ENCODE measurements at places on chromosomes 6 and 20.

DNA sequence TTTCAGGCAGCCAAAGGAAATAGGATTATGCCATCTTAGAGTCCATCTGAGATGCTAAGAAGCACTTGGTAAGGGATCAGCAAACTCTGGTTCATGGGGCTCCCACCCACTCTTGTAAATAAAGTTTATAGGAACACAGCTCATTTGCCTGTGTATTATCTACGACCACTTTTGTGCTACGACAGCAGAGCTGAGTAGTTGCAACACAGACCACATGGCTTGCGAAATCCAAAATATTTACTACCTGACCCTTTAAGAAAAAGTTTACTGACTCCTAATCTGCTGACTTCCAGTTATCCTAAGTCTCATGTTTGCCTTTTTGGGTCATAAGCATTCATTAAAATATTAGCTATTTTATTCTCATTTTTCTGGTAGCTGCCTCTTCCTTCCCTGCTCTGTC, 859.0 kb downstream of the QKI start:
- DNase-seq = no peak

- DNase-seq = peak; percentile 53
Measured at GRCh38 chr6:105402090-105402938, 568 bp downstream of the PREP start.

DNA sequence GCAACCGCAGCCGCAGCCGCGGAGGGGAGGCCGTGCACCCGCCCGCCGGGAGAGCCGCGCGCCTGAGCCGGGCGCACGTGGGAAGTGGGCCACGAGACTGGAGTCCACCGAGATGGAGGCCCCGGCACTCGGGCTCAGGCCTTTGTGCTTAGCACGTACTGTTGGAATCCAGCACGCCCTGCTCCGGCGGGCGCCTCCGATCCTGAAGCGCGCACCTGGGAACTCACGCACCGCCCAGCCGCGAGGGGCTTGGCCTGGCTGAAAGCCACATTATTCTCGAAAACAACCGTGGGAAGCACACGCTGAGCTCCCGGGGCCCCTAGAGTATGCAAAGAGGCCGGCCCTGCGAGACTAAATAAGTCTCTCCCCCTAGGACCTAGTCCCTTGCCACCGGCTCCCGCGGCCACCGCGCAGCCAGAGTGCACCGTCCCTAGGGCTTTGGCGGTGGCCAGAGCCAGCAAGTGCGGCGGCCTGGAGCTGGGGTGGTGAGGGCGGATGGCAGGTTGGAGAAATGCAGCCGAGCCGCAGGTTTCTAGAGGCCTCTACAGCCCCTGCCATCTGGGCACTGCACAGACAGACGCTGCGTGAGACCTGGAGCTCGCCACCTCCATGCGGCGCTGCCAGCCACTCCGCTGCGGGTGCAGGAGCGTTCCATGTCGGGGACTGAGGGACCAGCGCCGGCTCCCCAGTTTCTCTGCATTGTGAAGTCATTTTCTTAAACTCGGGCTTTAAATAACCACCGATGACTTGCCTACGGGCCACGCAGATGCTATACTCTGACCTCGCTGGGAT, 42.0 kb upstream of the LY86 start:
- DNase-seq = peak; percentile 39

GRCh38 chr6:20056350-20056992, 155.8 kb downstream of the MBOAT1 start:
- no peak for DNase-seq

DNA sequence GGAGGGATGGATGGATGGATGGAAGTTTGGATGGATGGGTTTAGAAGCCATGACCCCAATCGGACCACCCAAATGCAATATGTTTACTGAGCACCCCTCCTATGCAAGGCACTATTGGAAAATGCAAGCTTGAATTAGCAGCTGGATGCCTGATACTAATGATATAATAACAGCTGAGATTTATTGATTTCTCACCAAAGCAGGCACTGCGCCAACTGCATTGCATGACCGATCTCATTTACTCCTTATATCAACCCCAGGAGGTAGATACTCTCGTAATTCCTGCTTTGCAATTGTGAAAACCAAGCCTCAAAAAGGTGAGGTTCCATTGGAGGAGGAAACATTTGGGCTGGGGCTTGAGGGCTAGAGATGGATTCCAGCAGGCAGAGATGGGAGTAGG, 89.7 kb downstream of the KCNB1 start:
- no peak for DNase-seq

DNA sequence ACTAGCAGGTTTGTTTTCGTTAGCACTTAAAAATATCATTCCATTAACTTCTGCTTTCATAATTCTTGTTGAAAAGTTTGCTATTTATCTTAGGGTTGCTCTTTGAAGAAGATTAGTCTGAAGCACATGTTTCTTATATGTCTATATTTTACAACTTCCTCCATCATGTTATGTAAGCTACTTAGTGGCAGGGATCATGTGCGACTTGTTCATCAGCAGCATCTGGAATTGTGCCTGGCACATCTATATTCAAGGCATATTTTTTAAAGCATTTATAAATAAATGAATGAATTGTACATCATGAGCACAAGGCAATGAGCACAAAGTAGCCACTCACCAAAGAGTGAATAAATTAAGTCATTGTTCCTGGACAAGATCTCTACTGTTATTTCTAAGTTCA, 187.2 kb upstream of the COL21A1 start:
- no peak for DNase-seq

- no peak for DNase-seq
Measured at GRCh38 chr6:36581716-36582115, 12.4 kb upstream of the SRSF3 start.

GRCh38 chr6:109979033-109979921, 1.2 kb downstream of the GPR6 start:
- no peak for DNase-seq

DNA sequence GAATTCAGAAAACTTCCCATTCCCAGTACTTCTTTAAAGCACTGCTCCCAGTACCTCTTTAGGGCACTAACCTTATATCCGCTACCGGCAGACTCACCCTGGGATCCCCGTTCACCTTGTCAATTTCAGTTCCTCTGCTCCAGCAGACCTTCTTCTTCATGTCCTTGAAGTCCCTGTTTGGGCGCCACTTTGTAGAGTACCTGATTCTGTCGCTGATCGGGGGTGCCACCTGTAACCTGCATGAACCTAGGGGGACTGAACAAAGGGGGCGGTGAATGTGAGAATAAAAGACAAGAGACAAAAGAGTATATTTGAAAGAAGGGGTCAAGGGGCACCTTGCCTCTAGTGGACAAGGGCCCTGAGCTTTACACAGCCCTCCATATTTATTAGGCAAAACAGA, 4.9 kb upstream of the GINS1 start:
- no peak for DNase-seq

- no peak for DNase-seq
Measured at GRCh38 chr6:15386756-15387112, 140.9 kb downstream of the JARID2 start.

GRCh38 chr20:62015540-62016288, 50.0 kb downstream of the TAF4 start:
- DNase-seq = no peak

DNA sequence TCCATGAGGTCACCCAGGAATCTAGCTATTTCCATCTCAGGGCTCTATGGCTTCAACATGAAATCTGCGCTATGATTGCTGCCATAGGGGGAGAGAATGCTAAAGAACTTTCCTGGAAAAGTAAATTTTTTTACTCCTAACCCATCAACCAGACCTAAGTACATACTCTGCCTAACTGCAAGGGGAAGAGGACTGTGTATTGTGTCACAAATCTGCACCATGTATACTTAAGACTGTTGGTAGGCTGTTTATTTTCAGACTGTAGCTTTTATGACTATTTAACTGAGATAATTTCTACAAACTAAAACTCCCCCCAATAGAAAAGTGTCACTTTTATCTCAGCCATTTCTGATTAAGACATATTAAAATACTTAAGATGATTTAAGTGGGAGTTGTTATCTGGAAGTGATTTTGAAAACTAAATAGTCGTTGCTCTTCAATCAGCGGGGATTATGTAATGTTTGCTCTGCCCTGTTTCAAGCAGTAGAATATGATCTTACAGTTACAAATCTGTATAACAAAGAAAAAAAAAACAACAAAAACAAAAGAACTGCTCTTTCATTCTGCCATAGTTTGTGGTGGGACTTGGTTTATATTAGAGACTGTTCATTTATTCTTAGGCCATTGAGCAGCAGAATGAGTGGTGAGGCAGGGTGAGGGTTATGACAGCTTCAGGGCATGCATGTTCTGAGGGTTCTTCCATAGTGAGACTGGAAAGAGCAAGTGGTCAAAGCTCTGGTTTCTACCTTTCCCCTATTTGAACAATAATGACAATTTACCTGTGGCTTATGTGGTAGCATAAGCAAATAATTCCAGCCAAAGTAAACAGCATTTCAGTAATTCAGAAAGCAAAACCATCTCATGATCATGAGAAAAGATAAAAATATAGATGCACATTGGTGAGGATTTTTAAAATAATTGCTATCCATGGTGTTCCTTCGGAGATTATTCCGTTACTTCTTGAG, 126.3 kb upstream of the CEP162 start:
- no peak for DNase-seq

- no peak for DNase-seq
Measured at GRCh38 chr6:152950240-152950639, 32.6 kb downstream of the FBXO5 start.

Measured in activated CD4-positive, alpha-beta T cell treated with anti-CD3 and anti-CD28 coated beads for 36 hours (primary cell).